ENCODE measurements at places on chromosomes 13 and 19. TPM values are rescaled to one million over a fixed set of nuclear protein-coding genes. Genes with fewer than 3 reads are reported as not detected.

AMH gene
- 2.1 TPM for total RNA-seq

ZSCAN4 gene
- total RNA-seq, result not detected

ATP7B gene
- total RNA-seq, result 0.99 TPM

MYO9B gene
- 188 TPM for total RNA-seq

ZNF426 gene
- 11.7 TPM for total RNA-seq

CYP2S1 gene
- not detected for total RNA-seq

CPB2 gene
- total RNA-seq, result 0.13 TPM

GRCh38 chr13:25973085-25973484 is 78.7 kb downstream of the SHISA2 start:
- no peaks in the 10 kb centered on the region for H3K36me3 ChIP-seq
- no peak for DNase-seq
- H3K4me1 ChIP-seq, result peaks cover 54% of the 10 kb centered on the region
- H3K27ac ChIP-seq, result peak overlapping the region; percentile 58
- no peak overlapping the region for H3K4me3 ChIP-seq
- H3K27me3 ChIP-seq, result no peaks in the 10 kb centered on the region

GRCh38 chr13:112933649-112934048 is 35.4 kb upstream of the MCF2L start:
- no peaks in the 10 kb centered on the region for H3K4me1 ChIP-seq
- H3K27me3 ChIP-seq, result peaks cover 59% of the 10 kb centered on the region
- no peak overlapping the region for H3K4me3 ChIP-seq
- DNase-seq, result no peak
- no peak overlapping the region for H3K27ac ChIP-seq
- H3K36me3 ChIP-seq, result no peaks in the 10 kb centered on the region

DNA sequence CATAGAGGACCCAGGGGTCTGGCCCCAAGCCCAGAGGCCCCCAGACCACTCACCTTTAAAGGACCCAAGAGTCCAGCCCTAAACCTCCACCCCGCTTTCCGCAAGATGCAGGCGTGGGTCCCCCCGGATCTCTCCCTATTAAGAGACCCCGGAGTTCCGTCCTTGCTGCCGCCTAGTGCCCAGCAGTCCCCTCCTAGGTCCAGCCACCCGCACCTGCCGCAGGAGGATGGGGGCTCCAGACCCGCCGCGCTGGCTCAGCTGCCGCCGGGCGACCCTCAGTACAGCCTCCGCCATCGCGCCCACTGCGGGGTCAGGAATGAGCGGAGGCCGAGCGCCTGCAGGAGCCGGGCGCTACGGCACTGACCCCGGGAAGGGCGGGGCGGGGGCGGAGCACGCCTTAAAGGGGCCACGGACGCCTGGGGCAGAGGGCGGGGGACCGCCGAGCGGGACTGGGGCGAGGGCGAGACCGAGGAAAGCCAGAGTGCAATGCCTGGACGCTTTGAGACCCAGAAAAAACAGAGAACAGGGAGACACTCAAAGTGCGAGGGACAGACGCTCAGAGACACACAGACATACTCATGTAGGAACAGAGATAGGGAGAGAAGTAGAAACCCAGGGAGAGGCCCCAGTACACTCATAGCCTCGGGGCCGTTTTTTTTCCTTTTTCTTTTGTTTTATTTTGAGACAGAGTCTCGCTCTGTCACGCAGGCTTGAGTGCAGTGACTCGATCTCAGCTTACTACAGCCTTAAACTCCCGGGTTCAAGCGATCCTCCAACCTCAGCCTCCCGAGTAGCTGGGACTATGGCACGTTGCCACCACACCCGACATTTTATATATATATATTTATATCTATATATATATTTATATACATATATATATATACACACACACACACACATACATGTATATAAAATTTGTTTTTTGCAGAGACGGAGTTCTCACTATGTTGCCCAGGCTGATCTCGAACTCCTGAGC is at the start of gene ETHE1:
TSS of gene ETHE1 (minus strand) at position 318 of the 976 bp plus-strand sequence. CDS start at position 294, 24 bp downstream.
- H3K4me1 ChIP-seq, result peaks cover 7% of the 10 kb centered on the region
- DNase-seq, result peak; percentile 52
- H3K27me3 ChIP-seq, result no peaks in the 10 kb centered on the region
- peak within 1 kb of the TSS; percentile 66 for H3K27ac ChIP-seq
- peak within 1 kb of the TSS; percentile 93 for H3K4me3 ChIP-seq

- no peak overlapping the region for H3K27ac ChIP-seq
- no peaks in the 10 kb centered on the region for H3K4me1 ChIP-seq
- H3K27me3 ChIP-seq, result no peaks in the 10 kb centered on the region
- H3K36me3 ChIP-seq, result no peaks in the 10 kb centered on the region
These were observed 2902.5 kb downstream of the PCDH9 start for GRCh38 chr13:64327505-64328194.

DNA sequence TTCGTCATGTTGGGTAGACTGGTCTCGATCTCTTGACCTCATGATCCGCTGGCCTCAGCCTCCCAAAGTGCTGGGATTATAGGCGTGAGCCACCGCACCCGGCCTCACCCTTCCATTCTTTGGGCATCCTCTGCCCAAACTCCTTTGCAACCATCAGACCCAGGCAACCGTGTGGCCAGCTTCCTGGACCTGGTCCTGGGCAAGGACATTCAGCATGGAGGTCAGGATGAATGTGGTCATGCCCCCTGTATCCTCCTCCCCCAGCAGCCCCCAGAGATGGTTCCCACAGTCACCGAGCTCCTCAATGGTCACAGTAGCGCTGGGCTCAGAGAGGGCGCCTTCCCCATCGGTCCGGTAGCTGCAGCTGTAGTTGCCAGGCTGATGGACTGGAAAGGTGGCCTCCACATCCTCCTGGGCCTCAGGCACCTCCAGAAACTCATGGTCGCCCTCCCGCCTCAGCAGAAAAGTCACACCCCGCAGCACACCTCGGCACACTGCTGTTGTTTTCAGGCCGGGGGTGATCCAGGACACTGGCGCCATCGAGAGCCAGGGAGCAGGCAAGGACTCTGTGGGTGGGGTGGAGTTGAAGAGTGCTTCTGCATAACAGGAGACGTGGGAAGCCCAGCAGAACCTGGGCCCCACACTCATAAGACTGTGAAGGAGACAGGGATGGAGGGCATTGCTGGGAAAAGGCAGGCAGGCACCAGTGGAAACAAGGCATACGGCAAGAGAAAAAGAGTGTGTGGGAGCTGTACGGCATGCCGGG is 1.1 kb downstream of the A1BG start:
- H3K36me3 ChIP-seq, result no peaks in the 10 kb centered on the region
- no peaks in the 10 kb centered on the region for H3K27me3 ChIP-seq
- no peak overlapping the region for H3K4me3 ChIP-seq
- no peak for DNase-seq
- no peak overlapping the region for H3K27ac ChIP-seq
- H3K4me1 ChIP-seq, result peaks cover 9% of the 10 kb centered on the region

DNA sequence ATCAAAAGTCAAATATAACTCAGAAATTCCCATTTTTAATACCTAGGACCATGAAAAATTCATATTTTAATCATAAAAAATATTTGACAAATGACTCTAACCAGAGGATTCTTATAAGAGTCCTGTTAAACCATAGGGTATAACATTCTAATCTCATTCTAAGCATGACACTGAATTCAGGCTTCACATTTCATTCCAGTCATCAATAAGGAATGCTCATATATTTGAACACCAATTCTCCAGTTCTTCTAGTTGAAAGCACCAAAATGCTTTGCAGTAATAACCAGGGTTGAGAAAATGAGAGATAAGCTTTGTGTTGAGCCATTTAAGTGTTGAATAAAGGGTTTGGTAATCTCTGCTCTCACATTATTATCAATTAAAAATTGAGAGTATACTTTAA is 147.5 kb downstream of the VWA8 start:
- peaks cover 6% of the 10 kb centered on the region for H3K4me1 ChIP-seq
- no peaks in the 10 kb centered on the region for H3K27me3 ChIP-seq
- peak overlapping the region; percentile 50 for H3K27ac ChIP-seq
- no peaks in the 10 kb centered on the region for H3K36me3 ChIP-seq
- H3K4me3 ChIP-seq, result no peak overlapping the region

DNA sequence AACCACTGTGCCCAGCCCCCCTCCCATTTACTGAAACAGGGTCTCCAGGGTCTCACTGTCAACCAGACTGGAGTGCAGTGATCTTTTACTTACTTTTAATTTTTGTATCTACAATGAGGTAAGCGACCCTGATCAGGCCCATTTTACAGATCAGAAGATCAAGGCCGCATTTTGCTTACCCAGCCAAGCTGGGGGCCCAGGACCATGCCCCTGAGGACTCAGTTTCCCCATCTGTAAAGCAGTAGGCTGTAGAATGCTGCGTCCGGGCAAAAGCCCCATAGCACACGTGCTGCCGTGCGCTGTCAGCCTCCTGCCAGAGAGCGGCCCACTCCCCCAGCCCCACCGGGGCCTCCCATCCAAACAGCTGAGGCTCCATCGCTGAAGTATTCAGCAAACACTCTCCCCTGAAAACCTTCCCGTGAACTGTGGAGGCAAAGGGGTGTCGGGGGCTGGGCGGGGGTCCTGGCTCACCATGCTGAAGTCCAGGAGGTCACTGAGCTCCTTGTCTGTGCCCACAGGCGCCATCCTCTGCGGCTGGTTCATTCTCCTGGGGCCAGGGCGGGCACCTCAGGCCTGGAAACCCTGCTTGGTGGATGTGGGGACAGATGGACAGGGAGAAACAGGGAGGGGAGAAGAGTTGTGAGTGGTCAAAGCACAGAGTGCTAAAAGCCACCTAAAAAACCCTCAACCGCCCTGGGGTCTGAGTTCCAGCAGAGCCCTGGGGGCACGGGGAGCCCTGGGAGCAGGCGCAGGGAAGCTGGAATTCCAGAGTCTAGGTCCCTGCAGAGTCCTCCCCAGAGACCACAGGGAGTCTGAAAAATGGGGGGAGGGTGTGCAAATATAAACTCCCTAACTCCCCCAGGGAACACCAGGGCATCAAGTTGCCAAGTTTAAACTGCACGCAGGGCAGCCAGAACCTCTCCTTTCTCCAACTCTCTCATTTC is 2.4 kb downstream of the TCF3 start:
- peak overlapping the region; percentile 20 for H3K27ac ChIP-seq
- H3K4me1 ChIP-seq, result peaks cover 7% of the 10 kb centered on the region

DNA sequence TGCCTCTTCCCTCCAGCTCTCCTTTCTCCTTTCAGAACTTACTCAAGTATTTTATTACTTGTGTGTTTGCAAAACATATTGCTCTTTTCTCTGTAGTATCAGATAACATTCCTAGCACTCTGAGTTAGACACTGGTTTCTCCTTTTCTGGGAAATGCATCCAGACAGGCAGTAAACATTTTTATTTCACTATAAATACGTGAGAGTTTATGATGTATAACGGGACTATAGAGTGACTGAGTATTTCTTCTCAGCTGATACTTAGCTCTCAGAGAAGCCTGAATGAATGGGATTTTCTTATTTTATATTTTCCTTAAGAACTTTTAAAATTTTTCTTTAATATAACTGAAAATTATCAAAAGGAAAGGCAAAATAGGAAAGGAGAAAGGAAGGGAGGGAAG is 211.2 kb upstream of the EDNRB start:
- H3K4me3 ChIP-seq, result no peak overlapping the region
- no peaks in the 10 kb centered on the region for H3K4me1 ChIP-seq
- DNase-seq, result no peak
- no peak overlapping the region for H3K27ac ChIP-seq
- H3K27me3 ChIP-seq, result no peaks in the 10 kb centered on the region

DNA sequence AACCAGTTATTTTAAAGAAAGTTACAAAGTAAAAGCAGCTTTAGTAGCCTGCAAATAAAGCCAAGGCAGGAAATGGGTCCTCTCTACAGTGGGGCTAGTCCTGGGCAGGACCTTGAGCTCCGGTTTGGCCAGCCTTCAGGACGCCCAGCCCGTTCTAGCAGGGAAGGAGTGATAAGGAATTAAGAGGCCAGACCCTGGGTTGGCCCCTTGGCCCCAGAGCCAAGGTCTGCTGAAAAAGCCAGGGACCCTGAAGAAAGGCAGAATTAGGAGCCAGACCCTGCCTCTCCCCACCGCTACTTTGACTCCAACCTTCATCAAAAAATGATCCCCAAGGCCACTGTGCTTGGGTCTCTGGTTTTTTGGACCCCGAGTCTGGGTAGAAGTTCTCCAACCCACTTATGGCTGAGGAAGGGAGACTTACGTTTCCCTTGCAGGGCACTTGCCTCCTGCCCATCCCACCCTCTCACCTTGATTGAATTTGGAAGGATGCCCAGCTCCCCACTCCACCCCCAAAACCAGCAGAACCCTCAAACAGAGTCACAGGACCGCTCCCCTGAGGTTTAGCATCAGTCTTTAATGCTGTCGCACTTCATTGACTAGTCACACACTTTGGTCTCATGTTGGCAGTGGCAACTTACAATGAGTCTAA is 3.9 kb downstream of the DNAJB1 start:
- peaks cover 30% of the 10 kb centered on the region for H3K36me3 ChIP-seq
- no peaks in the 10 kb centered on the region for H3K27me3 ChIP-seq
- no peak overlapping the region for H3K27ac ChIP-seq
- H3K4me1 ChIP-seq, result peaks cover 39% of the 10 kb centered on the region

DNA sequence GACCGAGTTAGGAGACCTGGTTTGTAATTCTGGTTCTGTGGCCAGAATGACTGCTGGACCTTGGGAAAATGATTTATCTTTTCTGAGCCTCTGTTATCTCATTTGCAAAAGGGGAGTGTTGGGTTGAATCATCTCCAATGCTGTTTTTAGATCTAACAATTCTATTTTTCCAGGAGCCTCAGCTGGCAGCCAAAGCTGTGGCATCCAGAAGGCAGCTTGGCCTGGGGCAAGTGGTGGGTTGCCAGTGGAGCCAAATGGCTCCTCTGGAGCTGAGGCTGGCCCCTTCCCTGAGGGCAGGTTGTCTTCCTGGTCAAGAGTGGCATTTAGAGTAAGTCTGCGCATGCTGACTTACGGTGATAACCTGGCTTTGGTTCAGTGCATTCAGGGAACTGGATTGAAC is 21.3 kb downstream of the B3GLCT start:
- no peak overlapping the region for H3K4me3 ChIP-seq
- H3K27ac ChIP-seq, result no peak overlapping the region
- peaks cover 6% of the 10 kb centered on the region for H3K36me3 ChIP-seq
- DNase-seq, result no peak
